ENCODE measurements at places on chromosomes 6 and 20. TPM values are rescaled to one million over a fixed set of nuclear protein-coding genes. Genes with fewer than 3 reads are reported as not detected.

DNA sequence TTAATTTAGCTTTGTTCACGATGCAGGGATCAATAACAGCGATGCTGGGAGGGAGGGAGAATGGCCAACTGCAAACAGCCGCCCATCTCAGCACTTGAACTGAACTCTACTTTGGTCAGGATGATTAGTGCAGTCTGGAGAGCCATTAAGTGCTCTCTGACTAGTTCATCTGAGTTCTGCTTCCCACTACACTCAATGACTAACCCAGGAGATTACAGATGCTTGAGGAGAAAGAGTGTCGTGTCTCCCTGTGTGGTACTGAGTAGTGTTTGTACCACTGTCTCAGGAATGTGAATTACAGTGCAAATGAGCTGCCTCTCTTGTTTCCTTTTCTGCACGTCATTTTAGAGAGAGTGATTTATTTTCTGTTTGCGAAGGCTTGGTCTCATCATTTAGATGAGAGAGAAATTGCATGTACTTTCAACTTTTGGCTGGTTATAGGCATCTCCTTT is 23.5 kb downstream of the CARMIL1 start:
- no peaks in the 10 kb centered on the region for H3K27me3 ChIP-seq
- H3K4me1 ChIP-seq: peaks cover 38% of the 10 kb centered on the region
- DNase-seq: no peak

DNA sequence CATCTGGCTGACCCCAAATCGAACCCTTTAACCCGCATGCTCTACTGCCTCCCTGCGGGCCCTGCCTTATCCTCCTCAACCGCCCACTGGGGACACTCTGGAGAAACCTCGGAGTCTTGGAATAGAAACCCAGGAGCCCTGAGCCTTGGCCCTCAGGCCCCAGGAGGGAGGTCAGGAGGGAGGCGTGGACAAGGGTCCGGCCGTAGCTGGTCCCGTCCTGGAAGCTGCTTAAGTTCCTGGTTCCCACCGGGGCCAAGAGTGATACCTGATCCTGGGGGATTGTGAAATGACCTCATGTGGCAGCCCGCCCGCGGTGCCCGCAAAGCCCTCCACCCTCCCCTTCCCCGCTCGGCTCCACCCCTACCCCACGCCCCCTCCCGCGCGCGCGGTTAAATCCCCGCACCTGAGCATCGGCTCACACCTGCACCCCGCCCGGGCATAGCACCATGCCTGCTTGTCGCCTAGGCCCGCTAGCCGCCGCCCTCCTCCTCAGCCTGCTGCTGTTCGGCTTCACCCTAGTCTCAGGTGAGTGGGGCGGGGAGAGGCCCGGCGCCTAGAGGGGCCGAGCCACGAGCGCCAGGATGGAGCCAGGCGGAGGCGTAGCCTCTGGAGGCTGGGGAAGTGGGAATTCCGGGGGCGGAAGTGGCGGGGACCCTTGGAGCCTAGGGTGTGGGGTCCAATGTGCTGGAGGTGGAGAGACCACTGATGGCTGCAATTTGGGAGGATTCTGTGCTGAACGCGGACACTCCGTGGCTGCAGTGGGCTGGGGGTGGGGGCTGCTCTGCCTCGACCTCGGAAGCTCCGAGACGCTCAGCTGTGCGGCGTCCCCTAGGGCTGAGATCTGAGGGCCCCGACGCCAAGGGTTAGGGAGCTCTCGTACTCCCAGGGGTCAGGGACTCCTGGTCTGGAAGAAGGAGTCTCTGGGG is at the start of gene WFDC2:
Gene WFDC2, plus strand, starts transcription at position 418 of the 926 bp plus-strand sequence. Its CDS starts 29 bp downstream, at position 447.
- no peak for DNase-seq
- H3K4me1 ChIP-seq: peaks cover 7% of the 10 kb centered on the region
- peaks cover 35% of the 10 kb centered on the region for H3K27me3 ChIP-seq
- peak within 1 kb of the TSS; percentile 67 for H3K4me3 ChIP-seq

DNA sequence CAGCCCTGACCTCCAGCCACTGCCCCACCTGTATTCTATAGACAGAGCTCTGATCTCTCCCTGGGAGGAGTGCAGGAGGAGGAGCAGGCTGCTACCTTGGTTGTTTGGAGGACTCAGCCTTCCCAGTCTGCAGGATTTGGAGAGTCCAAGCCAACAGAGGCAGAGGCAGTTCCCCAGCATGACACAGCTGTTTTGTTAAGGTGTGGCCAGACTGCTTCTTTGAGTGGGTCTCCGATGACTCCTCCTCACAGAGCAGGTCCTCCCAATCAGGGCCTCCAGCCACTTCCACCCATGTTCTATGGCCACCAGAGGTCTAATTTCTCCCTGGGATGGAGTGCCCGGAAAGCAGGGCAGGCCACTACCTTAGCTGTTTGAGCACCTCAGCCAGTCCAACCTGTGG is 203.5 kb downstream of the HACE1 start:
- peaks cover 26% of the 10 kb centered on the region for H3K27me3 ChIP-seq
- H3K27ac ChIP-seq: no peak overlapping the region
- no peak for DNase-seq
- peaks cover 7% of the 10 kb centered on the region for H3K36me3 ChIP-seq
- no peak overlapping the region for H3K4me3 ChIP-seq

DNA sequence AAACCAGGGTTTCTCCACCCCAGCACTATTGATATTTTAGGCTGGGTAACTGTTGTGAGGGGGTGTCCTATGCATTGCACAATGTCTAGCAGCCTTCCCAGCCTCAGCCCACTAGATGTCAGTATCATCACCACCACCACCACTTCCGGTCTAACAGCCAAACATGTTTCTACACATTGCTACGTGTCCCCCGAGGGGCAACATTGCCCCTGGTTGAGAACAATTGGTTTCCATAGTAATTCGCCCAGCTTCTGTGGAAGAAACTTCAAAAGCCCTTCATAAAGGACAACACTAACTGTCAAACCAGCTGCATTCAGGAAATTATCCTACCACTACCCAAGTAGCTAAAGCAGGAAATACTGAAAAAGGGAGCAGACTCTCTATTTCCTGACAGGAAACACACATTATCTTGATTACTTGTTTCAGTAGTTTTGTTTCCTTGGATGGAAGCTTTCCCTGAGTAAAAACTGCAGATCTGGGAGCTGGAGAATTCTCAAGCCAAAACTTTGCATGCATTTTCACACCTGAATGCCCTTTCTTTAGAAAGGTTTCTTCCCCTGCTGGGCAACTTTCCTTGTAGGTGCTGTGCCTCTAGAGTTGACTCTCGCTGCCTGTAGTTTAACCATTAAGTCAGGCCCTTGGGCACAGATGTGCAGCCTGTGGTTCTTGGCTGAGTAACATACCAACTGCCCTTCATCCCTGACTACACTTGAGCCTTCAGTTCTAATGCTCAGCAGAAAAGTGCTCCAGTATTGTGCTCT is 23.6 kb downstream of the PKHD1 start:
- H3K4me1 ChIP-seq: peaks cover 13% of the 10 kb centered on the region
- peak overlapping the region; percentile 78 for H3K4me3 ChIP-seq
- no peaks in the 10 kb centered on the region for H3K27me3 ChIP-seq
- DNase-seq: peak; percentile 41

DNA sequence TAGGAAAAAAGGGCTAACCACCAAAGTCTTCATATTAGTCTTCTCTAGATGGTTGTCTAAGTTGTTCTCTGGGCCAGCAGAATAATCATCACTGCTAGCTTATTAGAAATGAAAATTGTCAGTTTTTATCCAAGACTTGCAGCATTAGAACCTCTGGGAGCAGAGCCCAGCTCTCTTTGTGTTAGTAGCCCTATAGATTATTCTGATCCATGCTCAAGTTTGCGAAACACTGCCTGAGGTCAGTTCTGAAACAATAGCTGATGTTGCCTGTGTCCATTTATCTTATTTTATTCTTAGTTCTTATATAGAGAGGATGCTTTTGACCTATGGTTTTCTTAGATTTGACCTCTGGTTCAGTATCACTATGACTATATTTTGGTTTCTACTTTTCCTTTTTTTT is 66.9 kb downstream of the BCKDHB start:
- H3K4me3 ChIP-seq: no peak overlapping the region
- H3K4me1 ChIP-seq: no peaks in the 10 kb centered on the region
- H3K27me3 ChIP-seq: no peaks in the 10 kb centered on the region
- DNase-seq: no peak

DNA sequence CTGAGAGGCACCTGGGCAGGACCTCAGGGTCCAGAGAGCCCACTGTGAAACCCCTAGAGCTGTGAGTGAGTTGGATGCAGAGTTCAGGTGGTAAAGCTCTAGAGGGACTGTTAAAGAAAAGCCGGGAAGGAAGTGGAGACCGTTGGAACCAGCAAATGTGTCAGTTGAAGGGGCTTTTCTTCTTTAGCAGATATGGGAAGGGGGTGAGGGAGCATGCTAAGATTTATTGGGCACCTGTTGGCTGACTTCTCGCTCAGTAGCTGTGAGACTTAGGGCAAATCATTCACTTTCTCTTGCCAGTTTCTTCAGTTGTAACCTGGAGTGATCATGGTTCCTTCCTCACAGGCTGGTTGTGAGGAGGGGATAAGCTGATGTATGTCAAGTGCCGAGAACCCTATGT is 287.7 kb downstream of the DHX35 start:
- peaks cover 14% of the 10 kb centered on the region for H3K4me1 ChIP-seq
- no peaks in the 10 kb centered on the region for H3K27me3 ChIP-seq
- DNase-seq: no peak
- no peak overlapping the region for H3K27ac ChIP-seq

DNA sequence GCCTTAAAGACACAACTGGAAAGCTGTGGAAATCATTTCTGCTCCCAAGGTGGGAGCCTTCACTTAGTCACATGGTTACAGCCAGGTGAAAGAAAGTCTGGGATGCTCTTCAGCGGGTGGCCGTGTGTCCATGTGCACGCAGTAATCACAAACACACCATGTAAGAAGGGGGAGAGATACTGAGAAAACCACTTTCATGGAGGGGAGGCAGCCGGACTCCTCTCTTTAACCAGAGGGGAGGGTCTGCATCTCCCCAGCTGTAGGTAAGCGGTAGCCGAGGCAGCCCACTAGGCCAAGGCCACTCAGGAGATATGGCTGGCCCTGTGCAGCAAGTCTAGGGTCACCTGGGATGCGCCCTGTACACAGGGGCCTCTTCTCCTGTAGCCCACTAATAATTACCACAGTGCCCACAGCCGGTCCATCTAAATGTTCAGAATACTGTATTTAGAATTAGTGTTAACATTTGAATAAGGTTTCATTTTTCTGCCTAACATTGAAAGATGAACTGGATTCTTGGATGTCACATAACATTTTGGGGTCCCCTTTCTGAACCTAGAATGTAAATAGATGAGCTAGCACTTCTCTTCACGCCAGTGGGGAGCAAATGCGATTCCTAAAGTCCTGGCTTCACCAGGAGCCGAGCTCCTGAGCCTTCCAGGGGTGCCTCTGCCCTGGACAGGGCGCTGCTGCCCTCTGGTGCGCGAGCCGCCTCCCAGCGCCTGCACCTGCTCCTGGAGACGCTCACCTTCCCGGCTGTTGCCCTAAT is 15.9 kb downstream of the GPR31 start:
- peak; percentile 34 for DNase-seq
- H3K4me3 ChIP-seq: no peak overlapping the region
- no peaks in the 10 kb centered on the region for H3K36me3 ChIP-seq
- no peak overlapping the region for H3K27ac ChIP-seq

DNA sequence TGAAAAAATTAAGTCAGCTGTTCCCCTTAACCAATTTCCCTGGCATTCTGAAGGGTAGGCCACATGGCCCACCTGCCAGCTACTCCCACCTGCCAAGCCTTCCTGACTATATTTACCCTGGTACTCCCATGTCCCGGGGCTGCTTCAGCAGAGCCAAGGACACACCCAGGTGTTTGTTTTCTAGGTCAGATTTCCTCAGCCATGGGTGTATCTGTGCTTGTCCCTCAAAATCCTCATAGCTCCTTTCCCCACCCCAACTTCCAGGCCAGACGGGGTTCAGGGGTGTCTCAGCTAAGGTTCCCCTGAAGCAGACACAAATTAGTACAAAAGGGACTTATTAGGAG is 139.4 kb upstream of the CDYL start:
- no peak overlapping the region for H3K4me3 ChIP-seq
- no peak for DNase-seq

- no peak overlapping the region for H3K4me3 ChIP-seq
- no peaks in the 10 kb centered on the region for H3K36me3 ChIP-seq
- no peak for DNase-seq
- no peaks in the 10 kb centered on the region for H3K4me1 ChIP-seq
- H3K27ac ChIP-seq: no peak overlapping the region
- peaks cover 9% of the 10 kb centered on the region for H3K27me3 ChIP-seq
These were observed 28.4 kb downstream of the DCDC2 start for GRCh38 chr6:24329451-24329850.

DNA sequence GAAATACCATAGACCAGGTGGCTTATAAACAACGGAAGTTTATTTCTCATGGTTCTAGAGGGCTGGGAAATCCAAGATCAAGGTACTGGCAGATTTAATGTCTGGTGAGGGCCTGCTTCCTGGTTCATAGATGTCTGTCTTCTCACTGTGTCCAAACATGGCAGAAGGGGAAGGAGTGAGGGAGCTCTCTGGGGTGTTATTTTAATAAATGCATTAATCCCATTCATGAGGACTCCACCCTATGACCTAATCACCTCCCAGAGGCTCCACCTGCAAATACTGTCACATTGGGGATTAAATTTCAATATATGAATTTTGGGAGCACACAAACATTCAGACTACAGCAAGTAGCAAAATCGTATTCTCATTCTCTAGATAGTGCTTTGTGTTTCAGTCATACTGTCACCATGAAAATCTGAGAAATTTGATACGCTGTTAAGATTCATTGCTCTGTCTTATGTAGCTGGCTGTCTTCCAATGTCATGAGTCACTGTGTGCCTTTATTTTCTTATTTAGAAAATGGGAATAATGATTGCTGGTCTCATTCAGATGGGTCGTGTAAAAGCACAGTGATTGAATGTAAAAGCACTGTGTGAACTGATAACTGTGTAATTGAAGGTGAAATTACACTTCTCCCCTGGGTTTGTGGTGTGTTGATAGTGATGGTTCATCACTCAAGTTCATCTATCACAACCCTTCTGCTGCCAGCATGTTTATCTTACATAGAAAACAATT is 8.9 kb upstream of the ERVFRD-1 start:
- H3K27ac ChIP-seq: no peak overlapping the region
- peaks cover 5% of the 10 kb centered on the region for H3K36me3 ChIP-seq
- no peak overlapping the region for H3K4me3 ChIP-seq
- H3K4me1 ChIP-seq: peaks cover 19% of the 10 kb centered on the region
- DNase-seq: no peak
- no peaks in the 10 kb centered on the region for H3K27me3 ChIP-seq

The HCRTR2 gene
- not detected for total RNA-seq

The RIN2 gene
- total RNA-seq: 0.27 TPM

The TUBB2B gene
- not detected for total RNA-seq

The COL9A1 gene
- total RNA-seq: not detected

The ROS1 gene
- not detected for total RNA-seq

The IL20RA gene
- not detected for total RNA-seq

The BLCAP gene
- 99.5 TPM for total RNA-seq

The CD83 gene
- 10.3 TPM for total RNA-seq

The ZSWIM3 gene
- 4.4 TPM for total RNA-seq

The GGTLC1 gene
- not detected for total RNA-seq

The SLC13A3 gene
- total RNA-seq: 0.31 TPM
